LHCN-M2 (cell line): ENCODE measurements at places on chromosomes 13 and 19.

GRCh38 chr19:54425382-54425723 lies 10.1 kb downstream of the TTYH1 start:
- no peak for DNase-seq

DNA sequence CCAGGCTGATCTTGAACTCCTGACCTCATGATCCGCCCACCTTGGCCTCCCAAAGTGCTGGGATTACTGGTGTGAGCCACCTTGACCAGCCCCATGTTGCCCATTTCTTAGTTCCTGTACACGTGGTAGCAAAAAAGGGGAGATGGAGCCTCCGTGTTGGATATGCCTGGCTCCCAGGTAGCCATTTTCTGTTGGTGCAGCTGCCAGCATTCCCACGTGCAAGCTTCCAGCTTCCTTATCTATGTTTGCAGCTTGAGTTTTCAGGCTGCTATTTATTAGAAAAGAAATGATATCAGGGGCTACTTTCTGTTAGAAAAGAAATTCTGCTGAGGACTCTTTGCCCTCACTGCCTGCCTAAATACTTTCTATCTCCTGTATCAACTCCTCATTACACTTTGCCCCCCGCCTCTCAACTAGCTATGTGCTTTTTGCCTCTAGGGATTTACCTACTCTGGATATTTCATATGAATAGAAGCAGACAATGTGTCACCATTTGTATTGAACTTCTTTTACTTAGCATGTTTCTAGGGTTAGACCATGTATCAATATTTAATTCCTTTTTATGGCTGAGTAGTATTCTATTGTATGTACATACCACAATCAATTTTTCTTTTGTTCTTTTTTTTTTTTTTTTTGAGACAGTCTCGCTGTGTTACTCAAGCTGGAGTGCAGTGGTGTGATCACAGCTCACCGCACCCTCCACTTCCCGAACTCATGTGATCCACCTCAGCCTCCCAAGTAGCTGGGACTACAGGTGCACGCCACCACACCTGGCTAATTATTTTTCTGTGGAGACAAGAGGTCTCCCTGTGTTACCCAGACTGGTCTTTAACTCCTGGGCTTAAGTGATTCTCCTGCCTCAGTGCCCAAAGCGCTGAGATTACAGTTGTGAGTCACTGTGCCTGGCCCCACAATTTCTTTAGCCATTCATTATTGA lies 3.4 kb upstream of the TMED1 start:
- no peak for DNase-seq

- DNase-seq = peak; percentile 27
Measured at GRCh38 chr19:4597278-4597974, 37.9 kb upstream of the SEMA6B start.

- no peak for DNase-seq
Measured at GRCh38 chr13:43258771-43259170, 235.4 kb downstream of the DNAJC15 start.

DNA sequence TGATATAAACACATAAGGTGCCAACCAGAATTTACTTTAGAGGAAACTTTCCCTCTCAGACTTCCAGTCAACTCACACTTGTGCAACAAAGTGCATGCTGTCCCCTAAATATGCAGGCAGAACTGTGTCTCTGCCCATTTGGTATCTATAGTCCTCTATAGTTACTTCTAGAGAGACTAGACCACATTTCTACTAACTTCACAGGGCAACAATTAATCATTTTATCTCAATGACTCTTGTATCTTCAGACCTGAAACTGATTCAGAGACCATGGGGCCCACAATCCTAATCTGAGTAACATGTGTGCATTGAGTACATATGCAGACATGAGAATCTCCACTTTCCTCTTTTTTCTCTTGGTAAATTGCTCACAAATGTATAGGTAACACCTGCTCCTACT lies 158.1 kb downstream of the ZNF486 start:
- no peak for DNase-seq

DNA sequence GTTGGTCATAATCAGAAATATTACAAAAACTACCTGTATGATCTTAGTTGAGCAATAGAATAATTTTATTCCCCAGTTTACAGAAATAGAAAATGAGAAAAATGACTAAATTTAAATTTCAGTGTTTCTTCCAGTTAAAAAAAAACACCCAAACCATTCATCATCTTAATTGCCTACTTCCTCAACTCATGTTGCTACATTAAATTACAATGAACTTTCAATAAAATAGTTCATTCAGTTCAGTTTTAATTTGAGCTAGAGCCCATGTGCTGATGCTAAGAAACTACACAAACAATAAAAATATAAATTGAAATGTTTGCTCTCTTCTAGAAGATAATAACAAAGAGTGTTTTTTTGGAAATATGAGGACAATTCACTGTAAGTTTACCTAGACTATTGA lies 820.4 kb downstream of the SLITRK6 start:
- no peak for DNase-seq

DNA sequence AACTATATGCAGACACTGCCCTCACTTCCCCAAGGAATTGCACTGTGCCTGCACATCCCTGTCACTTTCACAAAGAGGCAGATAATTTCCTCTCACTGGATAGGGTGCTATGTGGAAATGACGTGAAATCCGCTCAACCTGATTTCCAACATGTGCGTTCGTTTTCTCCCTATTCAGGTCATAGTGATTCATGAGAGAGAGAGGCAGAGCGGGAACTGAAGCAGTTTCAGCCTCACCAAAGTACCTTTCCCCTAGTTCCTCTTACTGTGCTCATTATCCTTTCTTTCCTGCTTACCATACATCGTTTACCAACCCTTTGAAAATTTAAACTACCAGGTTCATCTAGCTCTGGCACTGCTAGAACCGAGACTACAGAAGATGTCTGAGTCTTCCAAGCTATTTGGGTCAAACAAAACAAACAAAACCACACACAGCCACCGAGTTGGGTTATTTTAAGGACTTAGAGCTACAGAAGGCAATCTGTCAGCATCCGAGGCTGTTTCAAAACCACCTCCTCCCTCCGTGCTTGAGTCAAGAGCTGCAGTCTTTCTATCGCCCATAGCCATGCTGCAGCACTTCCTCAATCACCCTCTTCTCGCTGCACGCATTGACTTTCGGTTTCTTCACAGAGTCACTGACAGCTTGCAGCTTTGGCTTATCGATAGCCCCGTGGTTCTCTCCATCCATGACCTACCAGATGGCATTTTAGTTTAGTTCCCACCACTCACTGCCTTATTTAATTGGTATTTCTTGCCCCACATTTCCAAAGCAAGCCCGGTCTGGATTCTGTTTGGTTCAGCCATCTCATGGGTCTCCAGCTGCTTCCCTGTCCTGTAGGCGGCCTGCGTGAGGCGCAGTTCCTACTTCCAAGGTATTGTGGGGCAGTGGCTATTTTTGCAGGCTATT lies 1395.8 kb downstream of the EFNB2 start:
- DNase-seq = peak; percentile 63

- DNase-seq = no peak
Measured at GRCh38 chr19:10670182-10670581, 16.0 kb downstream of the ILF3 start.

DNA sequence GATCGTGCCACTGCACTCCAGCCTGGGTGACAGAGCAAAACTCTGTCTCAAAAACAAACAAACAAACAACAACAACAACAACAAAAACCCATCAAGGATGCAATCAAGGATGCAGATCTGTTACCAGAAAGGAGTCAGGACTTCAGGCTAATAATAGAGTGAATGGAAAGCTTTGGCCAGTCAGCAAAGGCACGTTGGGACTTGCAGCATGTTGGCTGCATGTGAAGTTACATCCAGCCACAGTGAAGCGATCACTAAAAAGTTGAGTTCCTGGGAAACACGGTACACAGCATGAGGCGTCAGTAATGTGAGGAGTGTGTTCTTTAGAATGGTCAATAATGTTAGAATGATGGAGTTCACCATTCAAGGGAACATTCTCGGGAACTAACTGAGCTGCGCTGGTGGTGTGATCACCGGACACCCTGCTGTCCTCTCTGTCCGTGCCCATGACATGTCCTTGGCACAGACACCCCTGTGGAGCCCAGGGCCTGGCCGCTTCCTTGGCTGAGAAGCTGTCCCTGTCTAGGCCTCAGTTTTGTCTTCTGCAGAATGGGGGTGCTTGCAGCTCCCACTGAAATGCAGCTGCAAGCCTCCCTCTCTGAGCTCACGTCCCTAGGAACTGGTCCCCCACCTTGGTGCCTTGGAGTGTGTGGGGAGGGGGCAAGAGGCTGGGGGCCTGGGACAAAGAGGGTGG lies 2.3 kb upstream of the LGALS7B start:
- no peak for DNase-seq

GRCh38 chr19:511101-511851 lies 4.0 kb downstream of the TPGS1 start:
- DNase-seq = no peak

DNA sequence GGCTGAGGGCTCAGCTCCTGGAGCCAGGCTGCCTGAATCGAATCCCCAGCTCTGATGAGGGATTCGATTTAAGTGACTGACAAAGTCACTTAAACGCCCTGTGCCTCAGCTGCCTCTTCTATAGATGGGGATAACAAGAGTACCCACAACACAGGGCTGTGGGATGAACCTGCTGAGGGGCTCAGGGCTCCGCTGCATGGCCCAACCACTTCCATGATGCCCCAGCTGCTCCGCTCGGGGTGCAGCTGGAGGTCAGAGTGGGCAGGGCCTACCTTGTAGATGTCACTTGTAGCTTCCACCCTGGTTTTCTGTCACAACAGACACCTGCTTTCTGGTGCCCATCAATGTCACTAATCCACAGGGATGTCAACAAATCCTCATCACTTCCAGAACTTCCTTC lies 39.2 kb downstream of the STK24 start:
- DNase-seq = no peak

DNA sequence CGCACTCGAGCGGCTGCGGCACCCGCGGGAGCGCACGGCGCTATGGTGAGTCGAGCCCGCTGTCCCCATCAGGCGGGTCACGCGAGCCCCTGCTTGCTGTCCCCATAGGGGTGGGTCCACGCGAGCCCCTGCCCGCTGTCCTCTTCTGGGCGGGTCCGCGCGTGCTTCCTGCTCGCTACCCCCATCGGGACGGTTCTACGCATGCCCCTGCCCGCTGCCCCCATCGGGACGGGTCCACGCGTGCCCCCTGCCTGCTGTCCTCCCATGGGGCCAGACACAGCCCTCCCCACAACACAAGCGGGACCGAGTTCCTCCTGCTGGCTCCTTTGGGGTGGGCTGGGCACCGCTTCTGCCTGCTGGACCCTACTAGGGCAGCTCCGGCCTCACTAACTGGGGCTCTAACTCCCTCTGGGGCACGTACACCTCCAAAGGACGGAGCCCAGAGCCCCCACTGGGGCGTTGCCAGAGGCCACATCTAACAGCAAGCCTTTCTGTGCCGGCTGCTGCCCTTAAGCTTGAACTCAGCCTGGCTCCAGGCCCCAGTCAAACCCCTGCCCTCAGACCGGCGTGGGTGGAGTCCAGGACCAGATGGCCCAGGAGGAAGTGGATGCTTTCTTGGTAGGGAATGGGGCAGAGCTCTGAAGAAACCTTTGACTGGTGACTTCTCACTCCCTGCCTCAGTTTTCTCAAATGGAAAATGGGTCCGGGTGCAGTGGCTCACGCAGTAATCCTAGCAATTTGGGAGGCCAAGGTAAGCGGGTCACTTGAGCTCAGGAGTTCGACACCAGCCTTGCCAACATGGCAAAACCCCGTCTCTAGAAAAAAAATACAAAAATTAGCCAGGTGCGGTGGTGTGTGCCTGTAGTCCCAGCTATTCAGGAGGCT lies 722 bp downstream of the COLGALT1 start:
- DNase-seq = peak; percentile 73

DNA sequence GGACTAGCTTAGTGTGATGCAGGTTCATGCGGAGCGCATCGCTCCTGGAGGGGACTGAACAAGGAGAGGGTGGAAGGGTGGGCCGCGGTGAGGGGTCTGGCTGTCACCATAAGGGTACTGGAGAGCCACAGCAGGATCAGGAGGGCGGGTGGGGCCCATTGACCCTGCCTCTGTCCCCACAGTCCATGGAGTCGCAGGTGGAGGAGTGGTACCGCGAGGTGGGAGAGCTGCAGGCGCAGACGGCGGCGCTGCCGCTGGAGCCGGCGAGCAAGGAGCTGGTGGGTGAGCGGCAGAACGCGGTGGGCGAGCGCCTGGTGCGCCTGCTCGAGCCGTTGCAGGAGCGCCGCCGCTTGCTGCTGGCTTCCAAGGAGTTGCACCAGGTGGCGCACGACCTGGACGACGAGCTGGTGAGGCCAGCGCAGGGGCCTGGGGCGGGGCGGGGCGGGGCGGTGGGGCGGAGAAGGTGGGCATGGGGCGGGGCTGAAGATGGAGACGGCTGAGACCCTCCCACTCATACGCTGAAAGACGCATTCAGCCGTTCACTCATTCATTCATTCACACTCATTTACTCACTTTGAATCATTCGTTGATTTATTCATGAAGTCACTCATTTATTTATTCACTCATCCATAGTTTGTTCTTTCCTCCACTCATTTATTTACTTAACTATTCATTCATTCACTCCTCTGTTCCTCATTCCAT lies 27.5 kb upstream of the SHKBP1 start:
- no peak for DNase-seq

GRCh38 chr13:21871382-21871781 lies 200.5 kb downstream of the FGF9 start:
- no peak for DNase-seq

GRCh38 chr13:20461481-20461859 lies 64.2 kb downstream of the CRYL1 start:
- DNase-seq = peak; percentile 41

GRCh38 chr13:75836441-75836840 lies 200.3 kb downstream of the LMO7 start:
- DNase-seq = no peak

DNA sequence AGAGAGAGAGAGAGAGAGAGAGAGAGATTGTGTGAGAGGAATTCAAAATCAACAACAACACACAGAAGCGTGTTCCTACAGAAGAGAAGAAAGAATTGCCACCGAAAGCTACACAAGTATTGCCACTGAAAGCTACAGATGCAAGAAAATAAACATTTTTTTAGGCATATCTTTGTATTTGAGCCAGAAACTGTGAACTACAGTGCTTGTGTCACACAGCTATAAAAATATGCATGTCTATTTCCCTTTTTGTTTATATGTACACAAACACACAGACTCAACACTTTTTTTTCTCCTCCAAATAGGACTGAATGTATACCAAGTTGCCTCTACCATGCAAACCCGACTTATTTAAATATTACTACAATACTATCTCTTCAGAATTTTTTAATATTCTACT lies 290.4 kb downstream of the SLITRK5 start:
- DNase-seq = no peak

- DNase-seq = no peak
Measured at GRCh38 chr19:40724855-40725254, 7.9 kb downstream of the ITPKC start.

- peak; percentile 96 for DNase-seq
Measured at GRCh38 chr13:31896427-31896826, 135.1 kb upstream of the FRY start.

DNA sequence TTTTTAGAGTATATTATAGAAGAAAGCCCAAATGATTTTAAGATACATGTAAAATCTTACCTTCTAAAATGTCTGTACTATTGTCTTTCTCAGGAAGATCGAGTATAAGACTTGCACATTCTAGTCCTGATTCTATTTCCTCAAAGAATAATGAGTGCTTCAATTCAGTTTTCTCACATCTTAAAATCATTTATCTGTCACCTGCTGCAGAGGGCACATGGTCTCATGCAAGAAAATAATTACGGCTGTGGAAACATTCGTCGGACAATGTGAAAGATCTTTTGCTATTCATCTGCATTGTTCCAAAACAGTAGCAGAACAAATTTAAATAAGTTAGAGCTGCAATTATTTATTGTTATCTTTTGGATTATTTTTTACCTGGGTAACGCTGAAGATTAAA lies 1403.5 kb downstream of the PCDH9 start:
- no peak for DNase-seq
